ENCODE measurements at places on chromosomes 7 and 10.

- DNase-seq = no peak
Measured at GRCh38 chr7:140945940-140946339, 21.2 kb upstream of the BRAF start.

- DNase-seq = no peak
Measured at GRCh38 chr7:73830681-73831583, at the start of gene CLDN4. Gene CLDN4, plus strand, starts transcription at chr7:73830996. Its CDS starts 206 bp downstream, at chr7:73831202.

DNA sequence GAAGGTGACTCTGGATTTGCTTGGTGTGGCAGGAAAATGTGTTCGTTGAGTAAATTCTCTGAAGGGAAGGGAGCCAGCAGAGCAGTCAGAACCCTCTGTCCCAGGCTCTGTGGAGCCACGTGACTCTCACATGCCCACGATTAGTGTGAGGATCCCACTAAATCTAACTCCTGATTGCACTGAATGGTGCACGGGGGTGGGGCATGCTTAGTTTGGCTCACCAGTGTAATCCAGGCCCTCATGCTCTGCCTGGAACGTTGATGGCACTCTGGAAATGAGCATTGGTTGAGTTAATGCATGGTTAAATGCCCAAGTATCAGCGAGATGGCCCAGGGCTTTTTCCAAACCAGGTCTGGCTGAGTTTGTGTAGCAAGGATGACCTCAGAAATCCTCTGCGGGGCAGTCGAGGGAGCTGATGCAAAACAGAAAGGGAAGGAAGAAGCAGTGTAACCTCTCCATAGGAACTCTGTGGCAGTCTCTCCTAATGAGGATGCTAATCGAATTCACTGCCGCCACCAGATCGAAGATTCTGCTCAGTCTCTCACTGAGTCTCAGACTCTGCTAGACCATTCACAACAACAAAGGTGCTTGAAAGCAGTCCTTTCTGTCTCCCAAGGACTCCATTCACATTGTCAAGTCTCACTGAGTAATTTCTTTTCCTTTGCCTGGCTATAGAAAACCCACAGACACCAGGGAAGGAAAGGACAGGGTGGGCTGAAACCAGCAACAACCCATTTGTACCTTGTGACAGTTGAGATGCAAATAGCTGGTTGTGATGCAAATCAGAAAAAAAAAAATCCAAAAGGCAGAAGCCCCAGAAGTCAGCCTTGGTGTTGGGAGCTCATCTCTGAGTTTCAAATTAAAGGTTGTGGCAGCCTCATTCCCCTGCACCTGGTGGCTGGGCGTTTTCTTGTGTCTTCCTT is 98.1 kb downstream of the C10orf105 start:
- peak; percentile 42 for DNase-seq

- DNase-seq = peak; percentile 0
Measured at GRCh38 chr7:8295638-8296361, 33.8 kb upstream of the ICA1 start.

GRCh38 chr7:17152721-17153120 is 145.7 kb upstream of the AHR start:
- DNase-seq = no peak

DNA sequence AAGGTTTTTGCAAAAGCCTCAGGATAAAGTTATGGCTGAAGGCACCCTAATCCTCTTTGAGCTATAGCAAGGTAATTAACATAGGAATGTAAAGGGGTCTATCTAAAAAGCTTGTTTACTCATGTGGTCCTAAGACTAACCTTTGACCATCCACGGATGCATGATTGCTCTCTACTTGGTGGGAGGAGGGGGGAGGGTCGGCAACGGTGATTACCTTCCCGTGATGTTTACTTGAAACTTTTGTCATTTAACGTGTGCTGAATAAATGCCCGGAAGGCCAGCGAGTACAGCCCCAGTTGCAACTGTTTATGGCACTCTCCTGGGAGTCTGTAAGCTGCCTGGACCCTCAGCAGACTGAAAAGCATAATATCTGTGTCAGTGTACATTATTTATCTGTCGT is 78.9 kb upstream of the GPR22 start:
- DNase-seq = no peak

- no peak for DNase-seq
Measured at GRCh38 chr10:117130862-117131375, 7.2 kb downstream of the VAX1 start.

DNA sequence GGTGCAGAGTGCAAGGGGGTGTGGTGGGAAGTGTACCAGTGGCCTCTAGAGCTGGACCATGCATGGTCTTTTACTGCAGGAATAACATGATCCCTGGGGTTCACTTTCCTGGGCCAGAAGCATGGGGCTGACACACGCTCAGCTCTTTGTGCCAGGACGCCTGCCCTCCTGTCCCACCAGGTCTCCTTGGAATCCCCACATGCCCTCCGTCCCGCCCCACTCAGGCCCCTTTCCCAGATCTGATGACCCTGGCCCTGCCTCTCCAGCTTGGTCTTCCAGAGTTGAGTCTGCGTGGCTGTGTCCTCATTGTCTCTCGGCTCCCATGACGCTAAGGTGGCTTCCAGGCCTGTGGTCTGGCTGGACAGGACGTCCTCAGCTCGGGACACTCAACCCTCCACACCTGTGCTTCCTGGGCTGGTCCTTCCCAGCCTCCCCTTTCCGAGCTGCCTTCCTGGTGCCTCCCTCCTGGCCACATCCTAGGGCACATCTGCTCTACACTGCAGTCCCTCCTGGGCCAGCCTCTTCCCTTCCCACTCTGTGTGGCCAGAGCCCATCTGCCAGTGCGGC is 249.5 kb upstream of the SHH start:
- no peak for DNase-seq

- DNase-seq = no peak
Measured at GRCh38 chr7:6640246-6640721, 3.2 kb downstream of the ZNF316 start.

- DNase-seq = no peak
Measured at GRCh38 chr10:15539262-15539661, 168.2 kb upstream of the FAM171A1 start.

GRCh38 chr10:1544929-1545328 is 192.4 kb downstream of the ADARB2 start:
- DNase-seq = no peak

DNA sequence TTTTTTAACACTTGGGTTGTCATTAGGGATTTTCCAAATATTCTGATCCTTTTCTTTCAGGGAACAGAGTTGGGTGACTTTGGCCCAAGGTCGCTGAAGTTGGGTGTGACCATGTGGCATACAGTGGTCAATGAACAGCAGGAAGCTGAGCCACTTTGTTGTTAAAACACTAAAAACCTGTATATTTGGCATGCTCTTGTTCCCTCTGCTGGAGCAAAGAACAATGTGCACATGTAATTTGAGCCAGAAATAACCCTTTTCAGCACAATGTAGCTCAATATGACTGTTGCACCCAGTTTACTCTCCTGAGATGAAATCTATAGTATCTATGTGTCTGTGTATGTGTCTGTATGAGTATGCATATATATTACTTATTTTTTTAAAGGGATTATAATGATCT is 74.9 kb downstream of the ADCYAP1R1 start:
- no peak for DNase-seq

- DNase-seq = no peak
Measured at GRCh38 chr7:54802841-54803240, 43.8 kb upstream of the SEC61G start.

GRCh38 chr7:132933072-132933458 is 148.8 kb downstream of the CHCHD3 start:
- no peak for DNase-seq

- peak; percentile 51 for DNase-seq
Measured at GRCh38 chr10:72875250-72876055, 18.1 kb upstream of the OIT3 start.

GRCh38 chr10:128050121-128050516 is 76.1 kb downstream of the MKI67 start:
- no peak for DNase-seq

- DNase-seq = no peak
Measured at GRCh38 chr7:4840079-4840501, 21.7 kb downstream of the PAPOLB start.

- no peak for DNase-seq
Measured at GRCh38 chr7:28903730-28904577, 54.2 kb downstream of the TRIL start.

DNA sequence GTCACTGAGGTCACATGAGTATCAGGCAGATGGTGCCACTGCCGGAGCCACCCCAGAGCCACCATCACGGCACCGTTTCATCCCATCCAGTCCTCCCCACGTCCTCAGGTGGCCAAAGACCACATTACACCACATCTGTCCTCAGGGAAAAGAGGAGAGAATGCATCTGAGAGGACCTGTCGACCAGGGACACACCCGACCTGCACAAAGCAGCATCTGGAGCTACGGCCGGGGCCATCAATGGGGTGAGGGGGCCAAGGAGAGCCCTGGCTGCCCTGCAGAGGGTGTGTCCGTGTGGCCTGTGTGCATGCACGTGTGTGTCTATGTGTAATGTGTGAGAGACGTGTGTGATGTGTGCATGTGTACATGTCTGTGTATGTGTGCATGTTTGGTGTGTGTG is 480.6 kb downstream of the DNAJB6 start:
- no peak for DNase-seq

GRCh38 chr10:93030409-93030808 is 30.2 kb upstream of the CYP26C1 start:
- no peak for DNase-seq

Measured in caudate nucleus (tissue), 63 donors.